T-cell (primary cell): ENCODE measurements at places on chromosomes 4 and X. TPM values are rescaled to one million over a fixed set of nuclear protein-coding genes. Genes with fewer than 3 reads are reported as not detected.

GRCh38 chrX:136691028-136691809, 43.3 kb downstream of the CD40LG start:
- no peaks in the 10 kb centered on the region for H3K36me3 ChIP-seq
- no peaks in the 10 kb centered on the region for H3K27me3 ChIP-seq
- H3K4me3 ChIP-seq = no peak overlapping the region
- no peak for DNase-seq
- H3K27ac ChIP-seq = peak overlapping the region; percentile 76

SMR3B gene
- not detected for total RNA-seq

DNA sequence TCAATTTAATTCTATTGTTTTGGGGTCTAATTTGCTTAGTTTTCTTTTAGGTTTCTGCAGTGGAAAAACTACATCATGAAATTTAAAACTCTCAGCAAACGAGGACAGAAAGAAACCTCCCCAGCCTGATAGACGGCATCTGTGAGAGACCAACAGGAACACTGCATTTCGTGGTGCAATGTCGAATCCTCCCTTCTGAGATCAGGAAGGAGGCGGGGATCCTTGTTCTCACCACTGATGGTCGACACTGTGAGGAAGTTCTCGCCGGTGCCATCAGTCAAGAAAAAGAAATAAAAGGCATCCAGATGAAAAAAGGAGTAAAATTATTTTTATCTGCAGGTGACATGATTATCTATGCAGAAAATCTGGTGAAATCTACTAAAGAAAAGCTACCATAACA, 16.5 kb downstream of the GAK start:
- peaks cover 2% of the 10 kb centered on the region for H3K4me1 ChIP-seq
- no peak for DNase-seq
- H3K4me3 ChIP-seq = no peak overlapping the region
- H3K27me3 ChIP-seq = no peaks in the 10 kb centered on the region
- no peak overlapping the region for H3K27ac ChIP-seq

KLKB1 gene
- 2.1 TPM for total RNA-seq

DNA sequence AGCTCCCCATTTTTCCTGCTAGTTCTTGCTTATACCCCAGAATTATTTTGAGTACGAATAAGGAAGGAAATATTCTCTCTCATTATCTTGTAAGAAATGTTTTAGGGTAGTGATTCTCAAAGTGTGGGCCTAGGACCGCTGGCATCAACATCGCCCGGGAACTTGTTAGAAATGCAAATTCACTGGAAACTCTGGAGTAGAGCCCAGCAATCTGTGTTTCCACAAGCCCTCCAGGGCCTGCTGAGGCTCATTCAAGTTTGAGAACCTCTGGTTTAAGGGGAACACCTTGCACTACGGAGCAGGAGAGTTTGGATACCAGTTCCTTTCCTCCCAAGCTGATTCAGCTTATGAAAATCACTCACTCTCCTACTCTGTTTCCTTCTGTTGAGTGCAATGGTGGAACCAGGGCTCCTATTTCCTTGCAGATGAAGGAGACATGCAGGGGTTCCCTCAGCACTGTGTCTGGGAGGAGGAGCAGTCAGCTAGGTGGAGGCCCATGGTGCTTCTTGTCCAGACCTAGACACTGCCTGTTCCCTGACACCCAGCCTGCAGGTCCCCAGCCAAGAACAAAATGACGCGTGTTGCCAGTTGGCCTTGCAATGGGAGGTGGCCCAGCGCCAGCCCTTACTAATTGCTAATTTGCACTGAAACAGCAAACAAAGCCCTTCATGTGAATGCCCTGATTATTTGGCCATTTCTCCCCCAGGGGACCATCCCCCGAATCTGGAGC, 68.5 kb downstream of the CYTL1 start:
- no peaks in the 10 kb centered on the region for H3K27me3 ChIP-seq
- H3K4me1 ChIP-seq = no peaks in the 10 kb centered on the region
- H3K36me3 ChIP-seq = no peaks in the 10 kb centered on the region
- H3K4me3 ChIP-seq = no peak overlapping the region

DNA sequence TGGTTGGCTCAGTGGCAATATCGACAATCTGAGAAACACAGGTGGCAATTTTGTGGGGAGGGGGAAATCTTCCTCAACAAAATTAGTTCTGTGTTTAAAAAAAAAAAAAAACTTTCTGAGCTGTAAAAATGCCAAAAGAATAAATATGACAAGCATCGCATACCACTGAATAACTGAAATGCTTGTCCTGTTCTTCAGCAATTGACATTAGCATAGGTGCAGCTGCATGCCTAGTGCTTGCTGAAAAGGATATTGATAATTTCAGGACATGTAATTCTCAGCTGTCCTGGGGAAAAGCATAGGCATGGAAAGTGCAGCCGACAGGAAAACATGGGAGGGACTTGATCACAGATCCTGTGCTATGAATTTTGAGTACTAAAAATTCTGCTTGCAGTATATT, 147.2 kb downstream of the SOWAHB start:
- no peaks in the 10 kb centered on the region for H3K36me3 ChIP-seq
- H3K4me1 ChIP-seq = no peaks in the 10 kb centered on the region
- H3K4me3 ChIP-seq = no peak overlapping the region

DNA sequence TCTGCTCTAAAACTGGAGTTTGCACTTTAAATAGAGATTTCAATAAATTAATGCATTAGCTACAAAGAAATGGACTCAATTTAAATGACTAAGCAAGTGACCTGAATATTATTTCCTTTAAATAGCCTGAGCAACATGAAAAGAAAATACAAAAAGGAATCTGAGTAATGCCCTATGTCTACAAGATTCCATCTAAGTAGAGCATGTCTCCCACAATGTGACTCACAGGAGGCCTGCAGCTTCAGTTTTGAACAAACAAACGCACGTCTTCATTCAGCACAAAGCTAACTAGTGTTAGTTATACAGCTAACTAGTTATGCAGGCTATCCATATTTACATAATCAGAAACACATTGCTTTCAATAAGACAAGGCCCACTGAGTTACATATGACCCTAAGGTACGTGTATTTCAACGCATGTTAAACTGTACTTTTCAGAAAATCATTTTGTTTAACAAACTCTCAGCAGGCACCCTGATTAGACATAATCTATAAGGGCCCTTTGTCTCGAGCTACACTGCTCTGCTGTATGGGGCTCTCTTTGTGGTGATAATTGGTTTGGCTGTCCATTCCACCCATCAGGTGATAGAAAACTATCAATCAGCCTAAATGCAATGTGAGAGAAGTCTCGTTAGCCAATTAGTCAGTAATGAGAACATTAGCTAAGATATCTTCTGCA, 116.5 kb downstream of the MAML3 start:
- H3K4me3 ChIP-seq = no peak overlapping the region
- DNase-seq = no peak
- H3K36me3 ChIP-seq = no peaks in the 10 kb centered on the region
- no peak overlapping the region for H3K27ac ChIP-seq
- no peaks in the 10 kb centered on the region for H3K4me1 ChIP-seq
- H3K27me3 ChIP-seq = peaks cover 3% of the 10 kb centered on the region

STK32B gene
- 0.15 TPM for total RNA-seq

GRCh38 chr4:173797296-173797695, 267.3 kb upstream of the HAND2 start:
- no peak overlapping the region for H3K4me3 ChIP-seq
- H3K36me3 ChIP-seq = no peaks in the 10 kb centered on the region
- H3K27me3 ChIP-seq = no peaks in the 10 kb centered on the region
- no peaks in the 10 kb centered on the region for H3K4me1 ChIP-seq

DNA sequence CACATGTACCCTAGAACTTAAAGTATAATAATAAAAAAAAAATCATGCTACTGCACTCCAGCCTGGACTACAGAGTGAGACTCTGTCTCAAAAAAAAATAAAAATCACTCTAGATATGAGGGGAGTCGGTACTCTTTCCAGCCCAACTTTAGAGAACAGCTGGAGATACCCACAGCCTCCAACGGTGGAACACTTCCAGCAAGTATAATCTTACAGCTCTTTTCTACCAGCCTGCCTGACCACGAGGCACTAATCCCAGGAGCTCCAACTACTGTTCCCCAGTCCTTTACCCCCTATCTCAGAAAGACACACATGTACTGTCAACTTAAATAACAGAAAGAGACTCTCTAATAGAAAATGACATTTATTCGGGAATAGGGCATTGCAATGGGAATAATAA, 46.8 kb downstream of the STEEP1 start:
- H3K27me3 ChIP-seq = no peaks in the 10 kb centered on the region
- H3K27ac ChIP-seq = no peak overlapping the region
- no peak for DNase-seq
- H3K4me1 ChIP-seq = no peaks in the 10 kb centered on the region

DCAF4L1 gene
- total RNA-seq = 0.30 TPM

GRCh38 chr4:164188236-164188635, 565.7 kb upstream of the SMIM31 start:
- no peaks in the 10 kb centered on the region for H3K4me1 ChIP-seq
- no peak for DNase-seq
- no peaks in the 10 kb centered on the region for H3K27me3 ChIP-seq
- H3K4me3 ChIP-seq = no peak overlapping the region
- no peaks in the 10 kb centered on the region for H3K36me3 ChIP-seq
- no peak overlapping the region for H3K27ac ChIP-seq

HOPX gene
- 10.1 TPM for total RNA-seq

GRCh38 chr4:21744046-21744445, 204.5 kb downstream of the KCNIP4 start:
- H3K4me1 ChIP-seq = no peaks in the 10 kb centered on the region
- no peak for DNase-seq
- no peak overlapping the region for H3K27ac ChIP-seq

NHSL2 gene
- 3.3 TPM for total RNA-seq

DNA sequence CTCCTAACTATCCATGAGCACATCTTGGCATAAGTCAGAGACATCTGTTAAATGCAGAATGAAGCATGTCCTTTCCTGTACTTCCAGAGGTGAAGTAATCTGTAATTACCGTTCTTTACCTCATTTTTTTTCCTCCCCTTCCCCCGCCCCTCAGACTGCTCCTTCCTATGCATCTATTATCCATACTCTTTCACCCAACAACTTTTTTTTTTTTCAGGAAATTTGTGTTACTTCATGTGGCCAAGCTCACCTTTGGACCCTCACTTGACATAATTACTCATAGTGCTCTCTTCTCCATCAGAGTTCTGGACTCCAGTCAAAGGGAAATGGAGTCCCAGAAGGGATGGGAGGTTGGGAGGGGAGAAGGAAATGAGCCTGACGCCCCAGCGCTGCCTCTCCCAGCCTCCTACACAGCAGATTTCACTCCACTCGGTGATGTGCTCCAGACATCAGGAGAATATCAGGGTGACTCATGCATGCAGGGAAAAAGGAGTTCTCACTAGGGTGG, 568.8 kb downstream of the STIM2 start:
- no peak overlapping the region for H3K4me3 ChIP-seq
- no peak overlapping the region for H3K27ac ChIP-seq
- DNase-seq = no peak
- no peaks in the 10 kb centered on the region for H3K36me3 ChIP-seq
- no peaks in the 10 kb centered on the region for H3K27me3 ChIP-seq
